ENCODE measurements at places on chromosomes 11 and 22.

DNA sequence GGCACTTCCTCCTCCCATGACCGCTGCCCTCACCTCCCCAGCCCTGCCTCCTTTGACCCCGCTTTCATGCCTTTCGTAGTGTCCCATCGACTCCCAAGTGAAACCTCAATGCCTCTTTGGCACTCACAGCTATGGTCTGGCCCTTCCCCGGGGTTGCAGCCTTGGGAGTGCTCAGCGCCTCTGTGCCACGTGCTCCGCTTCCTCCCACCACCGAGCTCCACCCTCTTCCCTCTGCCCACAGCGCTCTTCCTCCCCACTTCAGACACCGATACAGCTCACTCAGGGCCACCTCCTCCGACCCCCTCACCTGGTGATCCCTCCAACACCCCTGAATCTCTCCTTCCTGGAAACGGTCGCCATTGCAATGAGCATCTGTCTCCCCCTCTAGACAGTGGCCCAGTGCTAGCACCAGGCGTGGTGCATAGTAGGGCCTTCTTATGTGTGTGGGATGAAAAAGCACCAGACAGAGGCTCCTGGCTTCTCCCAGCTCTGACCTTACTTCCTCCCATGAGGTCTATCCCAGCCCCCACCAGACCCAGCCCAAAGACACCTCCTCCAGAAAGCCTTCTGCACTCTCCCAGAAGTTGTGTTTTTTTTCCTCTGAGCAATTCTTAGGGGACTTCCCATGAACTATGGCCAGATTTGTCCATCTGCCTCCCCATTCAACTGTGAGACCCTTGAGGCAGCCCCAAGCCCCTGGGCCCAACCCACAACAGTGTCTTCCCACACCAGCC is 16.4 kb upstream of the SCGB1A1 start:
- DNase-seq = no peak

- no peak for DNase-seq
These were observed 36.1 kb upstream of the OR8B8 start for GRCh38 chr11:124481365-124482323.

- DNase-seq = no peak
These were observed 10.5 kb downstream of the AASDHPPT start for GRCh38 chr11:106087815-106088435.

DNA sequence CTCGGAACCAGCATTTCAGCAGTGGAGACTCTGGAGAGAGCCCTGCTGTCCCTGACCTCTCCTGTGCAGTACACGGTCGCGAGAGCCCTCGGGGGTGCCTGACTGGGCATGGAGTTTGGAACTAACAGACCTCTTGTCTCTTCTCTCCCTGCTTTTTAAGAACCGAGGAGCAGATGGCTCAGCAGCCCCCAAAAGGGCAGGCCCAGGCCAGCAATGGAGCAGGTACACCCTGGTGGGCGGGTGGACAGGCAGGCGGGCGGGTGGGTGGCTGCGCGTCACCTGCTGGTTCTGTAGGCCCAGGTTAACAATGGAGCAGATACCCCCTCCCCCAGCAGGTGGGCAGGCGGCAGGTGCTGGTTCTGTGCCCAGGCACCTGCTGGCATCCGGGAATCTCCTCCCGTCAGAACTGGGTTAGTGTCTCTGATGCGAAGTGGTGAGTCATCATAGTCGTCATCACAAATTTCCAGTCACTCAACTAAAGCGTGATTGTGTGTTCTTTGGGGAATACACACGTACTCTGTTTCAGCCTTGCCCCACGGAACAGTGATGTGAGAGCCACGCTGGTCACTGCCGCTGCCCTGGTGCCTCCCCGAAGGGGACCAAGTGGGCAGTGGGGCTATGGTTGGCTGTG is 41.1 kb downstream of the GRAMD4 start:
- DNase-seq = peak; percentile 23

GRCh38 chr11:94731880-94732601 is 36.1 kb upstream of the AMOTL1 start:
- no peak for DNase-seq

GRCh38 chr11:23217072-23217471 is 356.8 kb upstream of the CCDC179 start:
- no peak for DNase-seq

- no peak for DNase-seq
These were observed 5.4 kb downstream of the PLA2G6 start for GRCh38 chr22:38176170-38176741.

- no peak for DNase-seq
These were observed 322.5 kb downstream of the NTM start for GRCh38 chr11:131692961-131693360.

- no peak for DNase-seq
These were observed 379.8 kb downstream of the SOX6 start for GRCh38 chr11:15976433-15977045.

DNA sequence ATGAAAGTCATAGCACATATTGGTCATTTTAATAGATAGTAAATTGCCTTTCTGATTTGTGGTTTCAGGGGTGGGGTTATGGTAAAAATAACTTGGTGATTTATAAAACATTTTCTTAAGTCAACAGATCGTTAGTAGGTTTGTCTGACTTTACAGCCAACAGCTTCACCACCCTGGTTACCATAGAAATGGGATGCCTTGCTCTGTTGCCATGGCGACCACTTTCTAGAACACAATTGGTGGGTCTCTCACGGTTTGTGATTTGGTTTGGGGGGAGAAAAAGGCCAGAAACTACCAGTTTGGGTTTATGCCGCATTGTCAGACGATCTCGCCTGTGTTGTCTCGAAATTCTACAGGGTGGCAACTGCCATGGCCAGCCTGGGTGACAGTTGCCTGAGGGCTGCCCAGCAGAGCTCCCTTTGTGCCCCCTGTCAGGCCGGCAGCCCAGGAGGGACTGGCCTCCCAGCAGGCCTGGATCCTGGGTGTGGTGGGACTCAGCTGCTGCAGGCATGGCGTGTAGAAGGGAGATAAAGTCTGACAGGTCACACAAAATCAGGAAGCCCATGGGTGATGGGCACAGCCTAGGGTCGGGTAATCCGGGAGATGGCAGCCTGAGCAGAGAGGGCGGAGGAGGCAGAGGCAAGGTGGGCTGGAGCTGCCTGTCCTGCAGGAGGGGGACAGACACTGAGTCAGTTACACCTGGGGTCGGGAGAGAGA is 30.9 kb downstream of the KCNC1 start:
- no peak for DNase-seq

DNA sequence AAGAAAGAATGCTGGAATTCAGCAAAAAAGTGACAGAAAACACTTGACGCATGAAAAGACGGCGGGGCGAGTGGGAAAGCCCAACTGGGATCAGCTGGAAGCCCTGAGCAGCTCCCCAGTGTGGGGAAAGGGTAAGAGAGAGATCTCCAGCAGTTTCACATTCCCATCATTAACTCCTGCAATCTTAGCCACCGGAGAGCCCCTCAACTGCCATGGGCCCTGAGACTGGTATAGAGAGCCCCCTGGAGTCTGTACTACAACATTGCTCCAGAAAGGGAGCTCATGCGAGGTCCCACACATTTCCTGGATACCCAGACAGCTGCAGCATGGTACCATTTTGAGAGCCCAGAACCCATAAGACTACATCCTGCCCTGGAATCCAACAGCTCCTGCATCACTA is 31.1 kb downstream of the MRGPRX4 start:
- DNase-seq = no peak

GRCh38 chr22:25069758-25070481 is 117.4 kb downstream of the KIAA1671 start:
- DNase-seq = no peak

GRCh38 chr11:66685276-66686099 is 7.8 kb upstream of the RBM4B start:
- no peak for DNase-seq

DNA sequence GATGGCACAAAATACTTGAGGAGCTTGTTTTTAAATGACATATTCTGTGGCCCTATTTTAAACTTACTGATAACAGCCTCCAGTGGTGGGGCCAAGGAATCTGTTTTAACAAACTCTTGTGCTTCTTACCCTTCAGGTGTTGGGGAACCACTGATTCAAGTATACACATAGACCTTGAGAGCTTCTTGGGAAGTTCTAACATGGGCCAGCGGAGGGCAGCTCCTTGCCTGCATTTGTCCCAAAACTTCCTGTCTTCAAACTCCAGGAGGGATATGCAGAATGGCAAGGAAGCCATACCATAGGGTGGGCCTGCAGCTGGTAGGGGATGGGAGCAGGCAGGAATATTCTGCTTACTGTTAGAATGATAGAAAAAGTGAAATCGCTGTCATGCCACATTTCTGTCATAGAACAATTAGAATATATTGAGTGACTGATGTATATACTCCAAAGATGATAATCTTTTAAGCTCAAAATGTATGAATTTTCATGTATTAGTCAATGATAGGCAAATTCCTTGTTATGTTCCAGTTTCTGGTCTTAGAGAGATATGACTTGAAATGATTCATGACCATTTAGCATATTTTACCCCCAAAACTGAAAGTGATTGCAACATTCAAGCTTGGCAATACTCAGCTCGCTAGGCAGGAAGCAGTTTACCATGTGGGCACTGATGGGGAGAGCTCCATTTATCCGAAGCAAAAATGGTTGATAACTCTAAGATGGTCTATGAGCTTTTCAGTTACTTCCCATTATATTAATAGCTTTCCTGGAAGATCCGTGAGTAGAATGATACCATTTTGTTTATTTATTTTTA is 9.2 kb downstream of the EXT2 start:
- DNase-seq = no peak

GRCh38 chr11:66467756-66468155 is 1.1 kb downstream of the PELI3 start:
- DNase-seq = no peak

- no peak for DNase-seq
These were observed 92.9 kb downstream of the TRAF6 start for GRCh38 chr11:36417154-36417553.

- DNase-seq = no peak
These were observed 101.2 kb downstream of the BCR start for GRCh38 chr22:23281406-23282088.

- no peak for DNase-seq
These were observed 33.3 kb downstream of the TEAD1 start for GRCh38 chr11:12707500-12707880.

GRCh38 chr22:26689513-26690301 is 32.3 kb downstream of the MIAT start:
- DNase-seq = no peak

DNA sequence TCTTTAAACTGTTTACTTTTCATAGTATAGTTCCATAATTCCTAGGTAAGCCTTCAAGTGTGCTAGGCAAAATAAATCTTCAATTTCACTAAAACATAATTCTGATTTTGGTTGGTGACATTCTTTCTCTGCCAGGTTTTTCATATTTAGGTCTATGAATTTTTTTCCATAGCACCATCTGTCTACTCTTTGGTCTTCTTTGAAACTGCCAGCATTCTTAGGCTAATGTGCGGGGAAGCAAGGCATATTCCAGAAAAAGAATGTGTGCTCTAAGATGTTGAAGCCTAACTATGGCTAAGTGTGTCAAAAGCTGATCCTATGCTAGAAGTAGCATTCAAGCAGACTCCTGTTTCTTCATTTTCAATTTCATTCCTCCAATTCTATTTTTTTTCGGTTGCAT is 213.9 kb upstream of the C11orf87 start:
- DNase-seq = no peak

- DNase-seq = no peak
These were observed at the start of gene SCN4B for GRCh38 chr11:118152552-118153471. Gene SCN4B, minus strand, starts transcription at chr11:118152823. Its CDS starts 150 bp downstream, at chr11:118152673.

DNA sequence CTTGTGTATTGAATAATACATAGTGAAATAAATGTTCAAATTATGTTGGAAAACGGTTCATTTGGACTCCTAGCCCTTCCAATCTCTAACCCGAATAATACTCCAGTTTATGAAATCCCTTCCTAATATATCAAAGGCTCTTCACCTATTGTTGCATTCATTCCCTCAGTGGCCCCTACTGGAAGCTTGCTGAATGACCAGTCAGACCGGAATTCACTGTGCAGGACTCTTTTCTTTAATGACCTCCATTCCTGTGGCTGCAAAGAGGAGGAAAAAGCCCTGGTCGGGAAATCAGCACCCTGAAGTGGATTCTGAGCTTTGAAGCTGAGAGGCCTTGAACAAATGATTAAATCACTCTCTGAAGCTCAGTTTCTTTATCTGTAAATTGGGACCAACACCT is 19.1 kb upstream of the RCN1 start:
- DNase-seq = no peak

GRCh38 chr22:45180146-45180679 is 16.5 kb downstream of the NUP50 start:
- no peak for DNase-seq

- no peak for DNase-seq
These were observed 14.7 kb downstream of the PRDM10 start for GRCh38 chr11:129987950-129988349.

DNA sequence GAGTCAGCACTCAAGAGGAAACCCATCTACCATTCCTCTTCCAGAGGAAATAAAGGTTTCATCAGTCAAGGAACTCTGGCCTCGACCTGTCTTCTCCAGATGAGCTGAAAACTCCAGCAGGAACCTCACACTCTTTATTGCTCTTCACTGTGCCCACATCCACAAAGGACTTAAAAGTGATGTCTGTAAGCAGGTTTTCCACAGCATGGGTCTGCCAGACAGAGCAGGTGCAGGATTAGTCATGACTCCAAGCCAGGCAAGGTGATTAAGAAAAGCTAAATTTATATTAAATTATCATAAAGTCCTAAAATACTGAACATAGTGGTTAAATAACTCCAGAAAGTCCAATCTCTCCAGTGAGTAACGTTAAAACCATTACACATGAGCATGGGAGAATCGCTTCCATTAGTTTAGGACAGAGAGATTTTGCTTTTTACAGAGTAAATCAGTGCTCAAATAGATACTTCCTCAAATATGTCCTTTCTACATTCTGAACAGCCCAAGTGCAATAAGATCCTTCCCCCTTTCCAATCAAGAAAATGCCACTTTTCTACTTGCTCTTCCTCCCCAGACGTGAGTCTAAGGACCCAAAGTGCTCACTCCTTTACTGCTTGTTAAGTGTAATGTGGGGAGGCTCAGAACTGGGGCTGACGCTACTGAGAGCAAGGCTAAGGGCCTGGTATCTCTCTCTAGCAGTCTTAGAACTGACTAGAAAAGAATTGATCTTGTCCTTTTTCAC is 10.7 kb upstream of the CKAP5 start:
- no peak for DNase-seq

DNA sequence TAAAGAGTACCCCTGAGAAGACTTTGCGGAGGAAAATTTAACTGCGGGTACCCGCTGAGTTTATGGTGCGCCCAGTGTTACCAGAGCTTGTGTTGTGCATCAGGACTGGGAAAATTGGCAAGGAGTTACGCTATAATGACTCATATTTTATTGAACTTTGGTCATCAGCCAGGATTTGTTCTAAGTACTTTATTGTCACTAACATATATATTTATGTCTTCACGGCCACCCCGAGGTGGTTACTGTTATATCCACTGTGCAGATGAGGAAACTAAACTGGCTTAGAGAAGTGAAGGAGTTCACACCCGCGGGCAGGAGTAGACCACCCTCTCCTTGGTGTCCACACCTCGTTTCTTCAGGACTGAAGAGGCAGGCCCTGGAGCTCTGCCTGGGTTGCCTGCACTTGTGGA is 667 bp downstream of the ACCS start:
- DNase-seq = no peak

Measured in NCI-H2081 treated with DMSO at 0.1 percent for 48 hours (cell line).